ENCODE measurements at places on chromosomes 16 and 17. TPM values are rescaled to one million over a fixed set of nuclear protein-coding genes. Genes with fewer than 3 reads are reported as not detected.
A peak's percentile ranks its signal among the peaks of the same experiment; 100 is the strongest.

DNA sequence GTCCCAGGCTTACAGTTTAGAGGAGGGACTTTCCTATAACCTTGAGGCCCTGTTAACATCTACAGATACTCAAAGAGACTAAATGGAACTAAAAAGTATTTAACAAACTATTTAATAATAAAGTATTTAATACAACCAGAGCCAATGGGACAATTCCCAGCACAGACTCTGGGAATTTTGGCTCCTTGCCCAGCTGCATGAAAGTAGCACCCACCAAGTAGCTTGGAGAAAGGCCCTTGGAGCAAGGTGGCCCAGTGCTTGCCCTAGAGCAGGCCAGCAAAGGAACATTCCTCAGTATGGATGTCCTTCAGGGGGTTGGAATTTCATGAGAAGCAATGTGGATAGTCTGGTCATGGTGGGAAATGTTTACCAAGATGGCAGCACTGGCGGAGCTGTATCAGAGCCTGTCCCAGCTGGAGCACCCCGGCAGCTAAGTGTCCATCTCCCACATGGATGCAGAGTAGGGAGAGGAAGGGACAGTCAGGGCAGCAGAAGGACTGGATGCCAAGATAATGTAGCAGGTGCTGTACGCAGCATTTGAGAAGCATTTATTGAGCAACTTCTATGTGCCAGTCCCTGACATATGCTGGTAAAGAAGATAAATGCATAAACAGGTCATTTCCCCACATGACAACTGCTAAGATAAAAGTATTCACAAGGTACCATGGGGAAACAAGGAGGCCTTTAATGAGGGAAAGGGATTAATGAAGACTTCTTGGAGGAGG lies 5.2 kb upstream of the SMARCD2 start:
- H3K4me3 ChIP-seq: no peak overlapping the region
- H3K4me1 ChIP-seq: peaks cover 12% of the 10 kb centered on the region
- no peak overlapping the region for H3K27ac ChIP-seq
- peaks cover 5% of the 10 kb centered on the region for H3K36me3 ChIP-seq
- no peak for DNase-seq
- peaks cover 9% of the 10 kb centered on the region for H3K27me3 ChIP-seq

GRCh38 chr17:62819511-62820221 lies 11.6 kb upstream of the MARCHF10 start:
- peaks cover 5% of the 10 kb centered on the region for H3K27me3 ChIP-seq
- peak overlapping the region; percentile 63 for H3K4me3 ChIP-seq
- H3K27ac ChIP-seq: peak overlapping the region; percentile 99
- peak; percentile 69 for DNase-seq

DNA sequence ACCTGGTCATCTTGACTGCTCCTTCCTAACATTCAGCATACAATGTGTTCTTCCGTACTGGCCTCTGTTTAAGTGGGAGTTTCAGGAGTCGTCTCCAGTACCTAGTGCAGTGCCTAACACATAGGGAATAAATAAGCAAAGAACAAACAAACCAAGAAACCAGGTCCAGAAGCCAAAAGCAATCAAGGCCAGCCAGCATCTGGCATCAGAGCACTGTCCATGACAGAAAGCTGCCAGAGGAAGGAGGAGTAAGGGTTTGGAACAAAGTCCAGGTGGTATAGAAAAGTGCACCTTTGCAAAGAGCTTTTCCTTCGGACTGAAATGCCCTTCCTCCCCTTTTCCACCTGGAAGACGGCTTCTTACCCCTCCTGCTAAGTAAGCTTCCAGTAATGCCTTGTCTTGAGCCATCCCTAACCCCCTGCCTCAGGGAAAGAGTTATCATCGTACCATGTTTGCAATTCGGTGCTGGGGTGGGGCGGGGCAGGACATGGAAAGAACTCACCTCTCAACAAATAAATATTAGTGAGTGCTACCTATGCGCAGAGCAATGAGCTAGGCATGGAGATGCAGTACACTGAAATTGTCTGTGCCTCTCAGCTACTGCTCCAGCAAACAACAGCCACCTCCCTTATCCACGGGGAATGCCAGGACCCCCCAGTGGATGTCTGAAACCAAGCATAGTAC lies 47.6 kb downstream of the C17orf67 start:
- H3K27me3 ChIP-seq: peaks cover 3% of the 10 kb centered on the region
- H3K36me3 ChIP-seq: no peaks in the 10 kb centered on the region
- peaks cover 3% of the 10 kb centered on the region for H3K4me1 ChIP-seq
- no peak overlapping the region for H3K4me3 ChIP-seq

SLC5A2 gene
- not detected for total RNA-seq

HOXB6 gene
- 1.9 TPM for total RNA-seq

GRCh38 chr16:78463591-78463990 lies 364.1 kb downstream of the WWOX start:
- no peaks in the 10 kb centered on the region for H3K36me3 ChIP-seq
- DNase-seq: no peak
- H3K27ac ChIP-seq: no peak overlapping the region
- peaks cover 3% of the 10 kb centered on the region for H3K27me3 ChIP-seq
- peaks cover 2% of the 10 kb centered on the region for H3K4me1 ChIP-seq

DNA sequence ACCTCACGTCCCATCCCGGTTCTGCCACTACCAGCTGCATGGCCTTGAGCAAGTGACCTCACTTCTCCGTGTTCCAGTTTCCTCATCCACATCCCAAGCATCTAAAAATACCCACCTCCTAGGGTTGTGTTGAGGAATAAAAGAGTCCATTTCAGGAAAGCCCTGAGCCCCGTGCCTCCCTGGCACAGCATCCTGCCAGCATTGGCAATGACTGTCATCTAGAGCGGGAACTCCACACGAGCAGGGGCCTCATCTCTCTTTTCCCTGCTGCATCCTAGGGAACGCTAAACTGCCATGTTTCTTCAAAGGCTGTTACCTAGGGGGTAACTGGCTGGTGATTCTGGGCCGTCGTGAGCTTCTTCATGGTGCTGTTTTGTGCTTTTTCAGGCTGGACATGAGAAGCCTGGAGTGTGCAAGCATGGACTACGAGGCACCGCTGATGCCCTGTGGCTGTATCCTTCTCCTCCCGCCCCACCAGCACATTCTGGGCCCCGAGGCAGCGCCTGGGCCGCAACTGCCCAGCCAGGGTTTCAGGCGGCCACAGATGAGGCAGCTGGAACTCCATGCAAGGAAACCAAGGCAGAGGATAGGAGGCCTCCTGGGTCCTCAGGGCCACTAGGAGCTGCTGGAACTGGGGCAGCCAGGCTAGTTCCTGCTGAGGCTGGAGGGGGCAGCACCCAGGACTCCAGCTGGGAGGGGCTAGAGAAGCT lies 221.4 kb downstream of the KATNIP start:
- H3K27ac ChIP-seq: no peak overlapping the region
- DNase-seq: no peak
- peaks cover 2% of the 10 kb centered on the region for H3K27me3 ChIP-seq
- no peak overlapping the region for H3K4me3 ChIP-seq
- H3K36me3 ChIP-seq: peaks cover 11% of the 10 kb centered on the region
- H3K4me1 ChIP-seq: peaks cover 3% of the 10 kb centered on the region

DNA sequence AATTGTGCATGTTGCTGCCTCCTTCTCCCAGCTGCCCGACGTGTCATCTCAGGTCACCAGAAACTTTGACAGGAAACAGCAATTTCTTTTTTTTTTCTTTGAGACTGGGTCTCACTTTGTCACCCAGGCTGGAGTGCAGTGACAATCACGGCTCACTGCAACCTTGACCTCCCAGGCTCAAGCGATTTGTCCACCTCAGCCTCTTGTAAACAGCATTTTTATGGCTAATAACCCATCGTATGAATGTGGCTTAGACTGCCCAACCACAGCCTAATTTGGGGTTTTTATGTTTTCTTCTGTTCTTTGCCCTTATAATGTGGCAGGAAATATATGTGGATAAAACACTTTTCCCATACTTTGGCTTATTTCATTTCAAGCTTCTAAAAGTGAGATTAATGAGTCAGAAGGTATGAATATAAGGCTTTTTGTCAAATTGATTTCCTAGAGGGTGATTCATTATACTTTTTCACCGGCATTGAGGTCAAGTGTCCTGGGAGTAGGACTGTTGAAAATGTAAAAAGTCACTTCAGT lies 31.0 kb upstream of the SLC5A10 start:
- H3K27me3 ChIP-seq: peaks cover 4% of the 10 kb centered on the region
- H3K4me3 ChIP-seq: no peak overlapping the region
- DNase-seq: no peak

GRCh38 chr17:57251211-57251787 lies 5.0 kb upstream of the MSI2 start:
- no peaks in the 10 kb centered on the region for H3K27me3 ChIP-seq
- H3K27ac ChIP-seq: no peak overlapping the region
- DNase-seq: no peak

- H3K27ac ChIP-seq: no peak overlapping the region
- H3K36me3 ChIP-seq: no peaks in the 10 kb centered on the region
Observed at GRCh38 chr17:83082424-83082823, 3.0 kb downstream of the METRNL start.

ADGRG3 gene
- total RNA-seq: 0.31 TPM

GRCh38 chr17:61453566-61454380 lies 1.6 kb downstream of the TBX4 start:
- peak overlapping the region; percentile 85 for H3K4me3 ChIP-seq
- H3K27ac ChIP-seq: peak overlapping the region; percentile 58
- H3K36me3 ChIP-seq: peaks cover 7% of the 10 kb centered on the region
- H3K27me3 ChIP-seq: peaks cover 42% of the 10 kb centered on the region

QPRT gene
- 30.4 TPM for total RNA-seq

DNA sequence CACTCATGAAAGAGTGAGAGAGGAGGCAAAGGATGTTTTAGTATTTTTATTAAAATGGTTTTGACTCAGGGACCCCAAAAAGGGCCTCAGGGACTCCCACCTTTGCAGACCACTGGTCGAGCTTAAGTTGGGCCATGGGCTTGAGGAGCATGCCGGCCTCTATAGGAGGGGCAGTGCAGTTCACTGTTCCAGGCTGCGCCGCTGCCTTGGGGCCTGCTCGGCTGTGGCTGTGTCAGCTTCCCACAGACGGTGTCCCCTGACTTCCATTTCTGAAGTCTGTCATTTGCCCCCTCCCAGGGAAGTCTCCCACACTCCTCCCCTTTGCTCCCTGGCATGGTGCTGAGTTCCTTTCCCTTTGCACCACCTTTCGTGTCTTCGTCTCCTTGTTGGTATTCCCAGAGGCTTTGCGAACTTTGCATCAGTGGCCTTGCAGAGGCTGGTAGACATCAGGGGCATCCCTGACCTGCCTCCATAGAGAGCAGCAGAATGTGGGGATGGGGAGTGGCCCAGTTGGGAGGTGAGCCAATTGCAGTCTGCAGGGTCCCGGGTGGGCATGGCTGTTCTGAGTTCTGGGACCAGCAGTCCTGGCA lies 17.1 kb downstream of the MPRIP start:
- peaks cover 4% of the 10 kb centered on the region for H3K27me3 ChIP-seq
- no peak overlapping the region for H3K27ac ChIP-seq
- peaks cover 17% of the 10 kb centered on the region for H3K4me1 ChIP-seq
- no peak overlapping the region for H3K4me3 ChIP-seq

GRCh38 chr16:24778671-24779070 lies 49.2 kb downstream of the TNRC6A start:
- no peaks in the 10 kb centered on the region for H3K27me3 ChIP-seq
- no peak overlapping the region for H3K4me3 ChIP-seq
- no peaks in the 10 kb centered on the region for H3K4me1 ChIP-seq
- peaks cover 16% of the 10 kb centered on the region for H3K36me3 ChIP-seq
- no peak overlapping the region for H3K27ac ChIP-seq
- DNase-seq: no peak

DNA sequence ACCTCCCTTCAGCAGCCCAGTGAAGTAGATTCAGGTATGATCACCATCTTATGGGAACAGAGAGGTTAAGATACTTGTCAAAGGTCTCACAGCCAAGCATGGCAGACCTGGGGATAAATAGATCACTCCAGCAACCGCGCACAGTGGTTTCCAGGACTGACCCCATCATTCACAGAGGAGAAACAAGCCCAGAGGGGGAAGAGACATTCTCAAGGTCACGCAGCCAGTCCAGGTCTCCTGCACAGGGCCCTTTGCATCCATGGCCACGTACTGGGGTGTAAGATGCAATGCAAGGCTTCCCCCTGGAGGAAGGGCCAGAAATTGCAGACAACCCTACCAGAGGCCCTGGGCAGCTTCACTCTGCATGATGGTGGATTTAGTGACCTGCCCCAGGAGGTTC lies 19.9 kb downstream of the TLE7 start:
- H3K4me1 ChIP-seq: peaks cover 5% of the 10 kb centered on the region
- peak; percentile 44 for DNase-seq
- no peak overlapping the region for H3K27ac ChIP-seq

KCNJ12 gene
- total RNA-seq: 0.56 TPM

DNA sequence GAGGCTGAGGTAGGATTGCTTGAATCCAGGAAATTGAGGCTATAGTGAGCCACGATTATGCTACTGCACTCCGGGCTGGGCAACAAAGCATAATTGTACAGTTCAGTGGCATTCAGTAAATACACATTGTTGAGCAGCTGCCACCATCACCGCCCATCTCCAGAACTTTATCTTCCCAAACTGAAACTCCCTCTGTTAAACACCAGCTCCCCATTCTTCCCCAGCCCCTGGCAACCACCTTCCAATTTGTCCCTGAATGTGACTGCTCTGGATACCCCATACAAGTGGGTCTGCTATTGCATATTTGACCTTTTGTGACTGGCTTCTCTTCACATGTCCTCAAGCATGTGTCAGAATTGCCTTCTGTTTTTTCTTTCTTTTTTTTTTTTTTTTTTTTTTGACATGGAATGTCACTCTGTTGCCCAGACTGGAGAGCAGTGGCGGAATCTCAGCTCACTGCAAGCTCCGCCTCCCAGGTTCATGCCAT lies 2.9 kb downstream of the RPL38 start:
- peak overlapping the region; percentile 64 for H3K4me3 ChIP-seq
- H3K36me3 ChIP-seq: peaks cover 24% of the 10 kb centered on the region
- H3K27me3 ChIP-seq: peaks cover 16% of the 10 kb centered on the region
- H3K4me1 ChIP-seq: peaks cover 44% of the 10 kb centered on the region
- peak overlapping the region; percentile 80 for H3K27ac ChIP-seq

DNA sequence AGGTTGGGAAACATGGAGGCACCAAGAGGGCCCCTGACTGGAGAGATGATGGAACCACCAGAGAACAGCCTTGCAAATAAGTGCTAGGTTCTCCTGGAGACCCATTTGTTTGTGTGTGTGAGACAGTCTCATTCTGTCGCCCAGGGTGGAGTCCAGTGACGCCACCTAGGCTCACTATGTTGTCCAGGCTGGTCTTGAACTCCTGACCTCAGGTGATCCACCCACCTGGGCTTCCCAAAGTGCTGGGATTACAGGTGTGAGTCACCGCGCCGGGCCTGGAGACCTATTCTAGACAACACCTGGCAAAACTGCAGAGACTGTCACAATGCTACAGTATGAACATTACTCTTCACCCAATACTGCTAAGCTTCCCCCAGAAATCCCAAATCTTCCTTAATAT lies 1.5 kb downstream of the NPLOC4 start:
- peak overlapping the region; percentile 99 for H3K27ac ChIP-seq
- peaks cover 8% of the 10 kb centered on the region for H3K27me3 ChIP-seq
- H3K36me3 ChIP-seq: peaks cover 9% of the 10 kb centered on the region
- DNase-seq: no peak
- H3K4me3 ChIP-seq: peak overlapping the region; percentile 99

MEOX1 gene
- total RNA-seq: 0.10 TPM

CDR2L gene
- total RNA-seq: 33.2 TPM

NXPH3 gene
- 6.6 TPM for total RNA-seq

SHISA6 gene
- total RNA-seq: not detected

All from endothelial cell (in vitro differentiated cells).